ENCODE measurements at places on chromosomes 11 and 22. TPM values are rescaled to one million over a fixed set of nuclear protein-coding genes. Genes with fewer than 3 reads are reported as not detected.
A peak's percentile ranks its signal among the peaks of the same experiment; 100 is the strongest.

DNA sequence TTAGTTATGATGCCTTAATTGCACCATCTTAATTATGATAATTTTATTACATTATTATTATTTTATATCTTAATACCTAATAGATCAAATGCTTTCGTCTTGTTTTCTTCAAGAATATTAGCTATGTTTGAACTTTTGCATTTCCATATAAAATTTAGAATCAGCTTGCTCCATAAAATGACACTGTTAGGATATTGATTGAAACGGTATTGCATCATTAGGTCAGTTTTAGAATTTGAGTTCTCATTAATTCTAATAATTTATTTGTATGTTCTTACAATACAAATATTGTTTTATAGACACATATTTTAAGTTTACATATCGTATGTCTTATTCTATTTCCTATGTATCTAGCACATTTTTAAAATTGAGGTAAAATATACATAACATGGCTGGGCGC lies 6.7 kb downstream of the CFAP68 start:
- DNase-seq, result no peak
- H3K4me3 ChIP-seq, result no peak overlapping the region
- no peaks in the 10 kb centered on the region for H3K4me1 ChIP-seq
- H3K27me3 ChIP-seq, result no peaks in the 10 kb centered on the region
- H3K27ac ChIP-seq, result no peak overlapping the region
- no peaks in the 10 kb centered on the region for H3K36me3 ChIP-seq

- peak overlapping the region; percentile 76 for H3K27ac ChIP-seq
- H3K36me3 ChIP-seq, result no peaks in the 10 kb centered on the region
- peak; percentile 53 for DNase-seq
- H3K4me3 ChIP-seq, result no peak overlapping the region
These were observed 54.2 kb upstream of the CSNK2A3 start for GRCh38 chr11:11407065-11407762.

DNA sequence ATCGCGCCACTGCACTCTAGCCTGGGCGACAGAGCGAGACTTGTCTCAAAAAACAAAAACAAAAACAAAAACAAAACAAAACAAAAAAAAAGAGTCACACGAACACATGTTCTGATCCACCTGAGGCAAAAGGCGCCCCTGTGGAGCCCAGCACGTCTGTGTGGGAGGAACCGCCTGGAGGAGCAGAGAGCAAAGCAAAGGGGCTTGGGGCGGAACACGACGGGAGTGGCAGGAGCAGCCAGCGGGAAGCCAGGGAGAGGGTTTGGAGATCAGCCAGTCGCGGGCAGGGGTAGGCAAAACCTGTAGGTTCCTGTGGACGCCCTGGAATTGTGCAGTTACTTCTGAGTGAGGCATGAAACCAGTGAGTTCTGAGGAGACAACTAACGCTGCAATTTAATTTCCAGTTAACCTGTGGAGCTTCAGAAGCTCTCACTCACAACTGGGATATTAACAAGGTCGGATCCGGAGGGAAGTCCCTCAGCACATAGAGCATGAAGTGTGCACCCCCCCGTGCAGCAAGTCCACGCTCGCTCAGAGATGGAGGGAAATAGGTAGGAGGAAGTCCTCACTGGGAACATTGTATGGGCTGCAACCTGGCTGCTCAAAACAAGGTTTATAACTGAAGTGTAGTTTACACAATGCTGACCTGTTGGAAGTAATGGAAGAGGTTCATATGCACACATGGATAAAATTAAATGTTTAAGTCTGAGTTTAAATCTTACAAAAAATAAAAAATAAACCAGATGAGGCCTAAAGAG lies 13.2 kb upstream of the USP18 start:
- no peak overlapping the region for H3K27ac ChIP-seq
- no peaks in the 10 kb centered on the region for H3K36me3 ChIP-seq
- no peaks in the 10 kb centered on the region for H3K4me1 ChIP-seq
- no peaks in the 10 kb centered on the region for H3K27me3 ChIP-seq
- no peak for DNase-seq

CALCA gene
- total RNA-seq, result not detected

GRCh38 chr11:72452495-72452894 lies 18.2 kb upstream of the CLPB start:
- no peak overlapping the region for H3K4me3 ChIP-seq
- no peak overlapping the region for H3K27ac ChIP-seq
- no peaks in the 10 kb centered on the region for H3K36me3 ChIP-seq
- no peak for DNase-seq

GRCh38 chr11:69352715-69353319 lies 58.9 kb downstream of the MYEOV start:
- H3K27me3 ChIP-seq, result no peaks in the 10 kb centered on the region
- peak; percentile 48 for DNase-seq
- no peaks in the 10 kb centered on the region for H3K36me3 ChIP-seq
- H3K27ac ChIP-seq, result no peak overlapping the region
- H3K4me3 ChIP-seq, result no peak overlapping the region
- peaks cover 9% of the 10 kb centered on the region for H3K4me1 ChIP-seq

- no peak overlapping the region for H3K27ac ChIP-seq
- no peak overlapping the region for H3K4me3 ChIP-seq
- no peaks in the 10 kb centered on the region for H3K27me3 ChIP-seq
These were observed 215.7 kb upstream of the FOLH1 start for GRCh38 chr11:49424136-49424535.

KRTAP5-1 gene
- total RNA-seq, result not detected

DNA sequence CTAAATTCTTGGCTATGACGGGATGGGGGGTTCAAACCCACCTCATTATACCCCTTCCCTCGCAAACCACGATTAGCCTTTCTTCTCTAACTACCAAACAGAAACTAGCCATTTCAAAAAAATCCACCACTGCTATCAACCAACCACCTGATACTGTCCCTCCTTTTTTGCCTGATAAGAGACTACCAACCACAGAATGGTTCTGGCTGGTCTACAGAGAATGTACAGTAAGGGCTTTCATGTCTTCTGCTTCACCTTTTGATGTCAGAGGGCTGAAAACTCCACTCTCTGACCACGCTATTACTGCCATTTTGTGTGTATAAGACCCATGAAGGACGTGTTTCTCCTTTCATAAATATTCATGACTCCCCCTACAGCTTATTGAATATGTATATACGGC lies 19.1 kb downstream of the RIC3 start:
- H3K4me3 ChIP-seq, result no peak overlapping the region
- no peaks in the 10 kb centered on the region for H3K4me1 ChIP-seq
- H3K27me3 ChIP-seq, result no peaks in the 10 kb centered on the region

DNA sequence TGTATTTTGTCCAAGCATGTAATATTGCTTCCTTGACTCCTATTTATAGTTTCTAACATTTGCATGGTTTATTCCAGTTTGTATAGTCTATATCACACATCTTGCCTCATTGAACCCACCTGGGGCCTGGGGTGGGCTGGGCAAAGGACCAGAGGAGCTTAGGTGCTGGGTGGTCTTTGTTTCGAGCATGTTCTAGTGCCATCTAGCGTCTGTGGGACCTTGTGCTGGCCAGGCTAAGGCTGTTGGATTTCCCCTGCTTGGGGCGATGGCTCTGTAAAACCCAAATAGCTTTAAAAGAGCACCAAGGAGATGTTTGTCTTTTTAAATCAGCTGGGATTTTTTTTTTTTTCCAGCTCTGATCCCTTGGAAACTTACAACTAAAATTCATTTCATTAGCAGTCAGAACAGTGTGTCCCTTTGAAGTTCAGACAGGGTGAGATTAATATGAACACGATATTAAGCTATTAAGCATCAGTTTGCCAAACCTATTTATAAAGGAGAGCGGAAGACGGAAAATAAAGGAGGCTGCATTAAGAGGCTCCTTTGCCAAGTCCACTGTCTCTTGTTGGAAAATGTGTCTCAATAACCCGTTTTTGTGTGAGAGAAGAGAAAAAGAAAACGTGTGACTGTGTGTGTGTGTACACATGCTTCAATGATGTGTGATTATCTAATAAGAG lies 157.4 kb downstream of the COMMD9 start:
- H3K27me3 ChIP-seq, result no peaks in the 10 kb centered on the region
- H3K4me3 ChIP-seq, result no peak overlapping the region
- H3K36me3 ChIP-seq, result no peaks in the 10 kb centered on the region
- peak; percentile 14 for DNase-seq

DNA sequence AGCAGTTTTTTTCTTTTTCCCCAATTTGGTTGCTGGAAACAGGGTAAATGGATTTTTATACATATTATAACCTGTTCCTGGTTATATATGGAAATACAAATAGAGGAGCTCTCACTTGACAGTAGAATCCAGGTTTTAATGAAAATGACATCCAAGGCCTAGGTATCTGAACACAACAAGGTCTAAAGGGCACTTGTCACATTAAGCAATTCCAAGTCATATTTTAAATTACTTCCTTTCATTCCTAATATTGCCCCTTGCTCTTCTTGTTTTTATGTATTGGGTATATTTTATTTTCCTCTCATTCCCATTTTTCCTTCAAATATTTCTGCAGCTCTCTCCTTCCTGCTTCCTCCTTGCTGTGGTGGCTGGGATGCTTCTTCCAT lies 27.1 kb downstream of the CTNND1 start:
- no peak for DNase-seq
- H3K36me3 ChIP-seq, result no peaks in the 10 kb centered on the region
- H3K27ac ChIP-seq, result peak overlapping the region; percentile 95
- H3K4me1 ChIP-seq, result peaks cover 99% of the 10 kb centered on the region
- H3K4me3 ChIP-seq, result no peak overlapping the region

TRIM3 gene
- total RNA-seq, result 74.0 TPM

TRIM48 gene
- total RNA-seq, result not detected

- peaks cover 6% of the 10 kb centered on the region for H3K27me3 ChIP-seq
- no peak overlapping the region for H3K4me3 ChIP-seq
- H3K36me3 ChIP-seq, result no peaks in the 10 kb centered on the region
These were observed 893.2 kb downstream of the BRD1 start for GRCh38 chr22:48934446-48934845.
